ENCODE measurements at places on chromosomes 7 and 10.

DNA sequence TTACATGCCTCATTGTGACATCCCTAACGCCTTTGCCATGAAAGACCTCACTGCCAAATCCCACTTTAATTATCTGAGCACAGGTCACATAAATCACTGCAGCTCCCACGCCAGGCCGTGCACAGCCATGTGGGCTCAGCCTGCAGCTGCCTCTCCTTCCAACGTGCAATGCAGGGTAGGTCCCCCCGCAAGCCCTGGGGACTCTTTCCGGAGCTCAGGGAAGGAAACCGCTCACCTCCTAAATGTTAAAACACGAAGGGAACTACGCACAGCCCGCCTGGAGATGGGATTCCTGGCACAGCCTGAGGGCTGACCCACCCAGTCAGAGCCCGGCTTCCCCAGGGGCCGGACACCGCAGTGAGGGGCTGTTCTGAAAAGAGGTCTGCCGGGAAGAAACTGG, 128.0 kb downstream of the MAD1L1 start:
- DNase-seq = no peak

GRCh38 chr10:73248259-73248724, 1.2 kb upstream of the DNAJC9 start:
- no peak for DNase-seq

DNA sequence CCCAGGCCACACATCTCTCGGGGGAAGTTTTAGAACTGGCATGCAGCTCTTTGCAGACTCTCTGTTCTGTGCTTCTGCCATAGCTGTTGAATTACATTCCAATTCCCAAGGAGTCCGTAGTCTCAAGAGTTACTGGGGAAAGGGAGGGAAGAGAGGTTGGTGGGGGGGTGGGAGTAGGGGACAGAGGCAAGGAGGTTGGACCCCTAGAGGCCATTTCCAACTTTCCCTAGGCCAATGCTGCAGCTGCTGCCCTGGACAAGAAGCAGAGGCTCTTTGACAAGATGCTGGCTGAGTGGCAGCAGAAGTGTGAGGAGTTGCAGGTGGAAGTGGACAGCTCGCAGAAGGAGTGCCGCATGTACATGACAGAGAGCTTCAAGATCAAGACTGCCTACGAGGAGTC, 23.8 kb downstream of the MYH16 start:
- DNase-seq = no peak

DNA sequence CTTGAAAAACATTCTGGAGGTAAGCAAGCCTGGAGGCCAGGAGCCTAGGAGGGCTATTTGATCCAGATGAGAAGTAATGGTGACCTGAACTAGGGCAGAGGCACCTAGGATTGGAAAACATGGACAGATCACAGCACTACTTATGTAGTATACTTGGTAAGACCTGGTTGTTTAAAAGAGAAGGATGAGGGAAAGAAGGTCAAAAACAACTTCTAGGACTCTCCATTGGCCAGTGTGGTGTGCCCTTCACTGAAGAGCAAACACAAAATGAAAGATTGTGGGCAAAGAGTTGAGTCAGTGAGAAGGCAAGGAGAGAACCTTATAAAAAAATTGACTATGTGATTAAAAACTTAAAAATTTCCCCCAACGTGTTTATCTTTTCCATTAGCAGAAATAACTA, 14.3 kb downstream of the ANKRD1 start:
- DNase-seq = no peak

GRCh38 chr10:129319934-129320333, 147.1 kb upstream of the MGMT start:
- DNase-seq = no peak

- no peak for DNase-seq
These were observed 106.6 kb upstream of the CELF2 start for GRCh38 chr10:10911035-10911434.

All from activated naive CD4-positive, alpha-beta T cell (primary cell).